Fibroblast of the aortic adventitia (primary cell): ENCODE measurements at places on chromosomes 5 and 9. TPM values are rescaled to one million over a fixed set of nuclear protein-coding genes. Genes with fewer than 3 reads are reported as not detected.

The SHOC1 gene
- total RNA-seq, result 0.09 TPM in 1 of 2 replicates, not detected in the other

DNA sequence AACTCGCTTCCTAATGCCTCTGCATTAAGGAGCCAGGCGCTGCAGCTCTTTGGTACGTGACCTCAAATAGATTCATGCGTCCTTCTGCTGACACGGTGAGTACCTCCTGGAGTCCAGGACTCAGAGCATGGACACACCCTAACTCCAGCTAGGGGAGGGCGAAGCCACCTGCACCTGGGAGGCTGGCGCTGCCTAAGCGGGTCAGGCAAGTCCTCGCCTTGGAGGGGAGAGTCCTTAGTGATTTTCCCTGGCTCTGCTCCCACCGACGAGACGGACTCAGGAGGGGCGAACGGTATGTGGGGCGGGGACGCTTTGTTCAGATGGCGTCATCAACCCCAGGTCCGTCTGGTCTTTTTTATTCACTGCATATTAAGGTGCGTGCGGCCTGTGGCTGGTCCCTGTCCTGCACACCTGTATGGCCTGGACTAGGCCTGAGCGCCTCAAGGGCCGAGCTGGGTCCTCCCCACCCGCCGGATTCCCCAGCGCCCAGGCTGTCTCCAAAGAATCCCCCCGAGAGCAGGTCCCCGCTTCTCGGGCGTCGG is 50.3 kb downstream of the NSUN2 start:
- DNase-seq, result no peak

DNA sequence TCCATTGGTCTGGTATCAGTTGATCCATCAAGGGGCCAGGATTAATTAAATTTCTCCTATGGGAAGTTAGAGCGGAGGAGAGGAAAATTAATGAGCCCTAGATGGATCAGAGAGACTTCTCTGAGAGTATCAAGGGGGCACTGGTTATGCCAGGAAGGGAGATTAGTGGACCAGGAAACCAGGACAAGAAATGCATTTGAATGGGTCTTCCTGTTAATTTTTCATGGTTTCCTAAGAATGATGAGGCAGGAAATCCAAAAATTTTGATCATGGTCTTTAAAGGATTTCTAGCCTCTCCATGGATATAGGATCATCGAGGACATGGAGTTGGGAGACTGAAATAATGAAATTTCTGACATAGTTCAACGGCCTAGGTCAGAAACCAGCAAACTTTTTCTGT is 30.8 kb downstream of the FOXI1 start:
- no peak for DNase-seq

- peak; percentile 91 for DNase-seq
These were observed 5.9 kb downstream of the TEX10 start for GRCh38 chr9:100346836-100347235.

The CDKN2B gene
- total RNA-seq, result 16.0 and 35.8 TPM in 2 replicates

GRCh38 chr9:119986713-119987112 is 593.3 kb downstream of the CDK5RAP2 start:
- DNase-seq, result no peak

The CCL27 gene
- total RNA-seq, result not detected in 2 replicates

The GARNL3 gene
- 1.1 and 2.5 TPM in 2 replicates for total RNA-seq
